ENCODE measurements at places on chromosomes 4 and X. TPM values are rescaled to one million over a fixed set of nuclear protein-coding genes. Genes with fewer than 3 reads are reported as not detected.

- no peak for DNase-seq
Observed at GRCh38 chr4:85824166-85824945, 349.4 kb downstream of the ARHGAP24 start.

The TXK gene
- total RNA-seq: 1.8 TPM

The HSD17B10 gene
- total RNA-seq: 60.3 TPM

DNA sequence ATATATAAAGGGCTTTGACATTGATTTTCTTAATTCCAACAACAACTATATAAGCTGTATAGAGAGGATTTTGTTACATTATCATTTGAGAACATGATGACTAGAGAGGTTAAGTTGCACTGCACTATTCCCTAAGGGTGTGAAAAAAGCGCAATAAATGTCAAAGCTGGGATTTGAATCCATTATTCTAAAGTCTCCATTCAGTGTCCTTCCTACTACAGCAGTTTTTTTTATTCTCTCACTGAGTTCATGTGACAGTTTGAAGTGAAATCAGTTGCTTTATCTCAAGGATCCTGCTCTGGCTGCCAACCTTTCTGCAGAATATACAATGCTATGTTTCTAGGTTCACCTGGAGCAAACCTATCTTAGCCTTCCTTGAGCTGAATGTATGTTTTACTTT is 177.5 kb downstream of the ANKRD50 start:
- no peak for DNase-seq

- DNase-seq: no peak
Observed at GRCh38 chr4:94345969-94346368, 3.3 kb upstream of the HPGDS start.

DNA sequence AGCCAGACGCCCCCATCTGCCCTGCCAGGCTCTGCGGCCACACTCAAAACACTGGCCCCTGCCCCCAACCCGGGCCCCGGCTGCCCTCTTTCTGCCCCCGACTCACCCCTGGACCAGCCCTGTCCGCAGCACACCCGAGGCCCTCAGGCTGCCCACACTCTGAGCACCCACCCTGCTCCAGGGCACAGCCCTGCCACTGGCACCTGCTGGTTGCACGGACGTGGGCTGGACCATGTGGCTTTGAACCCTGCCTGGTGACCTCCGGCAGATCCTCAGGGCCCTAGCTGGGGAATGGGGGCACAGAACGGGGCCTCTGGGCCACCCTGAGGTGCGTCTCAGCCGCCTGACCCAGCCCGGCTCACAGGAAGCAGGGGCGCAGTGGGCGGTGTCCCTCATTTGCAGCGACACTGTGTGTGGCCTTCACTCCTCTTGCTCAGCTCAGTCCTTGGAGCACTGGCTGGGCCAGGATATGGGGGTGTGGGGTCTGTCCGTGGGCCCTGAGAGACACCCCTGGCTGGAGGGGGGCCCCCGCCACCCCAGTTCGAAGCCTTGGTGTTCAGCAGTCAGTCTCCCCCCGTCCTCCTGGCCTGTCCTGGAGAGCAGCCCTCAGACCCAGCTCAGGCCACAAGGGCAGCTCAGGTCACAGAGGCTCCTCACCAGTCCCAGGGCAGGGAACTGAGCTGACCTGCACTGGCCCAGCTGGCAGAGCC is 73.2 kb downstream of the FAM53A start:
- DNase-seq: no peak

The FAM184B gene
- 0.13 TPM for total RNA-seq

The HELT gene
- total RNA-seq: not detected

- peak; percentile 49 for DNase-seq
Observed at GRCh38 chrX:12950851-12951594, 23.9 kb upstream of the TMSB4X start.

The UGT2B15 gene
- 61.8 TPM for total RNA-seq

The NDST4 gene
- total RNA-seq: not detected

DNA sequence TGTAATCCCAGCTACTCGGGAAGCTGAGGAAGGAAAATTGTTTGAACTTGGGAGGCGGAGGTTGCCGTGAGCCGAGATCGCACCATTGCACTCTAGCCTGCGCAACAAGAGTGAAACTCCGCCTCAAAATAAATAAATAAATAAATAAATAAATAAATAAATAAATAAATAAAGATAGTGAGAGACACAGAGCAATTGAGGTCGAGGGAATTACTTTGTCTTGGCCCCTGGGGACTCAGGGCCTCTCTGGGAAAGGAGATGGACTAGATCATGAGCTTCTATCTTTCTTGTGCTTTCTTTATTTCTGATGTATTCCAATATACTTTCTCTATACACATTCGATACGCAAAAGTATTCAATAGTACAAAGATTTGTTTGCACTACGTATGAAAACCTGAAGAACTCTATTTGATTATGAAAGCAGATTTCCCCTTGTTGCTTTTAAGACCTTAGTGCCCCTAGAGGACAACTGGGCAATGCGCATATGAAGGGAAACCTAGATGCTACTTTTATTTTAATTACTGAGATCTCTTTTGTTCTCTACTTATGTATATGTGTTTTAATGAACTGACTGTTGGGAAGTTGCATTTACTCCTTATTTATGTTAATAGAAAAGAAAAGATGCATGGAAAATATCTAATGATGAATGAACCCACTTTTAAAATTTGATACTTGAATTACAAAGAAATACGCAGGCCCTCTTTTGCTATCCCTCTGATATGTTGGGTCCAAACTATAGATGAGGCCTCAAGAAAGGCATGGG is 12.8 kb upstream of the ELOVL6 start:
- no peak for DNase-seq

The MAGEB2 gene
- not detected for total RNA-seq

The CTAG1B gene
- not detected for total RNA-seq

GRCh38 chr4:100786481-100786880 is 268.7 kb upstream of the EMCN start:
- DNase-seq: no peak

DNA sequence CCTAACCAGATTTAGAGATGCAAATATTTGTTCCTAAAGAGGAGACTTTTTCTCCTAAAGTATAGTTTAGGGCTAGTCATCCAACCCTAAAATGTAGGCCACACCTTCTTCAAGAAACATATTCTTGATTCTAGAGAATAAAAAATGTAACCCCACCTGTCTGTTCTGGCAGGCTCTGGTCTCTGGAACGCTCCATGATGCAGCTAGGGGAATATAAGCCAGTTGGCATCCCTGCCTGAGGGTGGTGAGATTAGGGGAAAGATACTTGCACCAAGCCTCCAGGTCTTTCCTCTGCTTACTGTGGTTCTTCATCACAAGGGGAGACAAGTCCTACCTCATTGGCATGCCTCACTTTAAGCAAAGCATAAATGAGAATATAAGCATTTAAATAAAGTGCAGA is 21.2 kb upstream of the TBC1D9 start:
- DNase-seq: no peak

DNA sequence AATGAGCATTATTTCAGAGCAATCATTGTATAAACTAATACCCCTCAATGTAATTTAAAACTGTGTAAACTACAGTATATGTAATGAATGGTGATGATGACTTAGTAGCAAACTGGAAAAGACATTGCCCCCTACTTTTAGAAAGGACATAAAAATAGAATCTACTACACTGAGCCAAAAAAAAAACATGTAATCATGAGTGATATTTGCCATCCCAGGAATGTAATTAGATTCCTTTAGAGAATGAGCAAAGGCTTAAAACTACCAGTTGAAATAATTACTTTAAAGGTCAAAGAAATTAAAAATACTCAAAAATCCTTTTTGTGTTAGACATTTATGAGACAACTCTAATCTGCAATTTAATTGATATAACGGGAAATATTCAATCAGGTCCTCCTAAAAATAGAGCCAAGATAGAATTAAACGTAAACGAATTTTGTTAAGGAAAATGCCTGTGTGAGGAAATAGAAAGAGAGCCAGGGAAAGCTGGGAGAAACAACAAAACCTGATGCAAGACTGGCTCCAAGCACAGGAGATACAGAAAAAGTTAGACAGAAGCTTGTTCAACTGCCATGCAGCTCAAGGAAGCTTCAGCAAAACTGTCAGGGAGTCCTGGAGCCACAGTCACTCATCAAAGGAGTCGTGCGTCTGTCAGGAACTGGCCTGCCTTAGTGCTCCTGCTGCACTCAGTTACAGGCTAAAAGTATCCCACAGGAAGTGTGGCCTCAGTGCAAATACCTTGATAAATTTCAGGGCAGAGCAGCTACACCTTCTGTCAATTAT is 655.7 kb upstream of the INTU start:
- no peak for DNase-seq

The SSX4 gene
- not detected for total RNA-seq

The SPON2 gene
- 41.4 TPM for total RNA-seq

DNA sequence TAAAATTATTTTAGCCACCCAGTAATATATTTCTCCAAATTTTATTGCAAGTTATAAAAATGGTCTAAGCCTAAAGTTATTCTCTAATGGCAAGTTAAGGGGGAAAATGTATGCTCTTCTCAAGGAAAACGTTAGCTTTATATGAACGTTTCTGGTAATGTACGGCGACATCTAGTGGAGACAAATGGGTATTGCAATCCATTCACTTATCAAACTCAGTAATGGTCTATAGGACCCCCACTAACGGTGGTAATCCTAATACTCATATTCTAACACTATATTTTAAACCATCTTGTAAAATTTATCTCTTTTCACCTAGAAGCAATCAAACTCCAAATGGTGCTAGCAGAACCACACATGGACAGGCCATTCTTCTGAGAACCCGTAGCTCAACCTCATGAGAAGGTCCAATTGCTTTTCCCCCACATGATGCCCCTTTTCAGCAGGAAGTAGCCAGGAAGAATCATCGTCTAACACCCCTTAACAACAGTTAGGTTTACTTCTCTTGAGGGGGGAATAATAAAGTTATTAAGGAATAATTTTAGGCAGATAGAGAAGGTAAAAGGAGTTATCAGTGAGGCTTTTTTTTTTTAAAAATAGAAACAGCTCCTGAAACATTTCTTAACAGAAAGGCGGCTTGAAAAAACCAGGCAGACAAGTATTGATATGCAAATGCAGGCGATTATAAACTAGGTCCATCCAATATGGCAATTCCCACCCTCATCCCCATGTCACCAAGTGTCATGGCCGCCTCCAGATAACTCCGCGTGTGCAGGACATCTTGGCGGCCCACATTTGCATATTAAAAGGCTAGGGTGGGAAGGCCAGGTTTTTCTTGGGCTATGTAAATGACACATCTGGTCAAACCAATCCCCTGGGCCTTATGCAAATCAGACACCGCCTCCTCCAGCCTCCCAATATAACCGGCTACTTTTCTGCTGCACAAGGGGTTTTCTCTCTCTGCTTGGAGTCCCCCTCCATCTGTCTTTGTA is 35.0 kb downstream of the NUDT11 start:
- no peak for DNase-seq

DNA sequence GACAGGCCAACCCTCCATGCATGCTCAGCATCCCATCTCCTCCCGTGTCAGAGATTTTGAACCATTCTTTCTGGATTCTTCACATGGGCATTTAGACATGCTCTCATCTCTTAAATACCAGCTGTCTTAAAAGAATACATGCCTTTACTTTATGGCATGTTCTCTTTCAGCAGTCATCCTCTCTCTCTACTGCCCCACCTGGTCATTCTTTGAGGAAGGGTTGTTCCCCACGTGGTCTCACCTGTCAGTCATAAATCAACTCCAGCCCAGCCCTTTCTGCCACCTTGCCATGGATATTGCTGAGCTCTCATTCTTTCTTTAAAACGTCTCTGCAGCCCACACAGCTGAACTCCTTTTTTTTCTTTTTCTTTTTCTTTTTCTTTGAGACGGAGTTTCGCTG is 111.3 kb downstream of the ARHGAP10 start:
- no peak for DNase-seq

The FDCSP gene
- not detected for total RNA-seq

DNA sequence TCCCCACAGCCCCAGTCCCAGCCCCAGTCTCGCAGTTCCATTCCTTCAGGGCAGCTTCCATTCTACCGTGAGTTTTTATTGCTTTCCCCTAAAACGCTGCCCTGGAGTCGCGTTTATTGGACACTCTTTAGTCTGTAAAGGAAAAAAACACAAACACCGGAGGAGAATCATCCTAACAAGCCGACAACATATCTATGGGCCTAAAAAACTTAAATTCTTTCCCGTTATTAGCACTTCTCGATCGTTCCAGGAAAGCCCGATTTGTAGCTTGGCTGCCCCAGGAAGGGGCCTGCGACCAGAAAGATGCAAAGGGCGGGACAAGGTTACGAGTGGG is 178.5 kb downstream of the CBR4 start:
- DNase-seq: no peak

DNA sequence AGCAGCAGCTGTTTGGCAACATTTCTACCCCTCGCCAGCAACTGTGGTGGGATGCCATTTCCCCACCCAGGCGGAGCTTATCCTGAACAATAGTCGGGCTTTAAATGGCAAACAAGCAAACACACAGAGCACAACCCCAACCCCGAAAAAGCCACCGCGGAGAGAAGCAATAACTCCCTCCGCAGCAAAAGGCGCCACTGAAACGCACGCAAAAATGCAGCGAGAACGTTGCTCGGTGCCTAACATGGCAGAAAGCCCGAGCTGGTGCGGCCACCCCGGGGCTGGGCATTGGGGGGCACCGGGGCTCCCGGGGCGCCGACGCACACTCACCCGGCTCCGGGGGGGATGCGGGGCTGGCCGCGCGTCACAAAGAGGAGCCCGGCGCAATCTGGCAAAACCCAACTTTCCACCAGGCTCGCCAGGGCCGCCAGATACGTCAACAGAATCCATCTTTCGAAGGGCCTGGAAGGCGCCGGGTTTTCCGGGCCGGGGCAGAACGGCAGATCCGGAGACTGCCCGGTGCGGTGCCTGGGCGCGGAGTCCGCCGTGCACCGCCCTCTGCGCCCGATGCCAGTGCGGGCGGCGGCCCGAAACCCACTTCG is 818 bp downstream of the RAI2 start:
- no peak for DNase-seq

DNA sequence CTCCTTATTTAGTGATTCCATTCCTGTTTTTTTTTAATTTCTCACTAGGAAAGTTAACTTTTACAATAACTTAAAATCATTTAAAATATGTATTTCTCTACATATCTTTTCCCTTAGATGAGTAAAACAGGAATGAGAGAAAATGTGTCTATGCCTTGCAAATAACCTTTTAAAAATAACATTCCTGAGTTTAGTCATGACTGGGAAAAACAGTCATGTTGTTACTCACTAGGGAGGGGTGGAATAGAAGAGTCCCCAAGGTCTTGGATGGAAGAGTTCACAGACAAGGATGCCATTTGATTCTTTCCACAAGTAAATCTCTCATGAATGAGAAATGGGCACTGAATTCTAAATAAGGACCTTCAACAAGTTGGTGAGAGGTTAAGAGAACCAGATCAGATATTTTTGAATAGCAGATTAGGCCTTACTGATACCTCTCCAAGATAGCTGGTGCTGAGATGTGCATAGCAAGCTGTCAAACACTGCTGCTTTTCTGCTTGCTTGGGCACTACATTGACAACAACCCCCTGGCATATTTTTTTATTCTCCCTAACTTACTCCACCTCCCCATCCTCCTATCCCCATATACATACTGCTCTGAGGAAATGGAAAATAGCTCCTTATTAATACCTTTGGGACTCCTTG is 25.1 kb downstream of the UGDH start:
- DNase-seq: no peak

GRCh38 chr4:22071749-22072148 is 123.2 kb upstream of the KCNIP4 start:
- no peak for DNase-seq

- no peak for DNase-seq
Observed at GRCh38 chr4:76339364-76339763, 32.8 kb downstream of the STBD1 start.

All from mucosa of descending colon (tissue), 3 donors.